Stimulated activated naive CD4-positive, alpha-beta T cell (primary cell): ENCODE measurements at places on chromosomes 4 and X.

DNA sequence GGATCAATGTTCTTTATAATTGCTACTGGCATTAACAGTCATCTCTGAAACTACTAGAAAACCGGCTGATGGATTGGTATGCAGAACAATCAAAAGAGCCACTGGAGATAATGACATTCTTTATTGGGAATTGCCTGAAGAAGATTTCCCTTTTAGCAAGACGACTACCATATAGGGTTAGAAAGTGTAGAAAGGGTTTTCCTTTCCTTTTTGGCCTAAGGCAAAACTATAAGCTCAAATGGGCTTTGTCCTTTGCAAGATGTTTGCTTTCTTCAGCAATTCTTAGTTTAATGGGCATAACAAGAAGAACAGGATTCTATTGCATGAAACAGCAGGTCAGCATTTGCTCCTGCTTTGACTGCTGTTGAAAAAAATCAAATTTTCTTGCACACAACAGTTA lies 214.2 kb upstream of the PCDH10 start:
- DNase-seq = no peak

DNA sequence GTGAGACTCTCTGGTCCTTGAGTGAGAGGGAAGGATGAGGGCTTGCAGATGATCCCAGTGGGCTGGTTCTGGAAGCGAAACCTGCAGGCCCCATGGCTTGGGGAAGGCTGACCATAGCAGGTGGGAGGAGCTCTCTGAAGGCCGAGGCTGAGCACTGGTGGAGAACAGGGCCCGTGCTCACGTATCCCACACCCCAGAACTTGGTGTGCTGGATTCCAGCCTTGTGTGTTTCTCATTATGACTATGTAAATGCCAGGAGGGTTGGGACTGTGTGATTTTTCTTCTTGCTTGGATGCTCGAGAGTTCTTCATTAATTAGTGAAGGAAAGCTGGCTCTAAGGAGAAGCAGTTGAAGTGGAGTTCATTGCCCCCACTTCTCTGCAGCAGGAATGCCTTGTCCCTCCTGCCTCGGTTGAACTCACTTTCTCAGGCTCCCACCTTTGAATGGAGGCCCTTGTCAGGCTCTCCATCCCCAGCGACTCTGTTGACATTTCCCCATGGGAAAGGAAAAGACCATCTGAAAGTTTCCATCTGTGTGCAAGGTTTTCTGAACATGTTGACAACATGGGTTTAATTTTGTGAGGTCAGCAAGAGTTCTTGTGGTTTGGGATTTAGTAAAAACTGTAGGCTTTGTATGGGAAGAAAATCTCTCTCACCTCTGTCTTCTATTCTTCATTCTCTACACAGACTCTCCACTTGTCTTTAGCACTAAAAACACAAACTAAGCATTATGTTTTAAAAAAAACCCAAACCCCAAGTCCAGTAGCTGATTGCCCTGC lies 57.7 kb downstream of the TBL1X start:
- DNase-seq = no peak

DNA sequence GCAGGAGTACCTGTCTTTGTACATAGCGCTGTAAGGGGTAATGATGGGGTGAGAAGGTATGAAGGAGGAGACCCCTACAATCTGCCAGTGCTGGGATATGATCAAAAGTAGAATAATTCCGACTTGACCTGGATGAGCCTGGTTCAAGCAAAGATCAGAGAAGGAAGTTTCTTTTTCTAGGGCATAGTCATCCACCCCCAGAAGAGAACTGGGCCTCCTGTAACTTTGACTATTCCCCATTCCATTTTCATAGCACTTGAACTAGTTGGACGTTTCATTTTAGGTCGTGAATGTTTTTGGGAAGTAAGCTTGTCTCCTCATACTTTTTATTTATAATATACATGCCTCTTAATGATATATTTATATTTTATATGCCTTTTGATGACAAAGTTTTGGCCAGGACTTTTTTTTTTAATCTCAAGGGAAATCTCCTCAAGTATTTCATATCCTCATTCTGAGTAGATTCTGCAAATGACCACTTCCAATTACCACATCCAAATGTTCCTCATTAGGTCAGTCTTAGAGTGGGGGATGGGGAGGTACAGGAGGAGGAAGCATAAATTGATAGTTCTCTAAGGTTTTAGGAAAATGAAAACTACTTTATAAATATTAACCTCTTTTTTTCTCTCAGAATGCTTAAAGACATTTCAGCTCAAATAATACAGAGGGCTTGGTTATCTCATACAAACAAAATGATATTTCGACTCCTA lies 3.5 kb downstream of the CXorf58 start:
- no peak for DNase-seq

DNA sequence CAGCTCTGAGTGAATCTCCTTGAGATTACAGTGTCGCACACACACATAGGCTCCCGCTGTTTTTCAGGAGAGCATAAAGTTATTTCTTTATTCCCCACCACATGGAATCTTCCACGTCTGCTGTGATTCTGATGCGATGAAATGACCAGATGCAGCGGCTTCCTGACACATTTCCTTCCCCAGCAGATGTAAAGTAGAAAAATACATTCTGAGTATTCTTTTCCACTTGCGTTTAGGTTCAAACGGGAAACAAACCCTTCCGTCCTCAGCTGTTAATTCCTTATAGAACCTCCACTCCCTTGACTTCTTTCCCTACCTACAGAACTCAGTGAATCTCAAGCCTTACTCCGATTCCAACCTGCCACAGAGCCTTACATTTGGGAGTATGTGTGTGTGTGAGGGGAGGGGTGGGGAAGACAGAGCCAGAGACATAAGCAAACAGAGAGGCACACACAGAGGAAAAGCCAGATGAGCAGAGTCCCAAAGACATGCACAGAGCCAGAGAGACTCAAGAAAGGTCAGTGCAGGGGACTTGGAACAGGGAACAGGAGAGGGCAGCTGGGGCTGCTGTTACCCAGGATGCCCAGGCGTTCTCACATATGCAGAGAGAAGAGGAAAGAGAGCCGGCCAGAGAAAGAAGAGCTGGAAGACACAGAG lies 47.3 kb downstream of the SETD7 start:
- no peak for DNase-seq

- no peak for DNase-seq
Observed at GRCh38 chr4:121875652-121876051, 5.4 kb upstream of the BBS7 start.

- no peak for DNase-seq
Observed at GRCh38 chr4:142818031-142818430, 28.1 kb downstream of the INPP4B start.

- no peak for DNase-seq
Observed at GRCh38 chr4:153082322-153083301, 121.6 kb upstream of the TRIM2 start.

DNA sequence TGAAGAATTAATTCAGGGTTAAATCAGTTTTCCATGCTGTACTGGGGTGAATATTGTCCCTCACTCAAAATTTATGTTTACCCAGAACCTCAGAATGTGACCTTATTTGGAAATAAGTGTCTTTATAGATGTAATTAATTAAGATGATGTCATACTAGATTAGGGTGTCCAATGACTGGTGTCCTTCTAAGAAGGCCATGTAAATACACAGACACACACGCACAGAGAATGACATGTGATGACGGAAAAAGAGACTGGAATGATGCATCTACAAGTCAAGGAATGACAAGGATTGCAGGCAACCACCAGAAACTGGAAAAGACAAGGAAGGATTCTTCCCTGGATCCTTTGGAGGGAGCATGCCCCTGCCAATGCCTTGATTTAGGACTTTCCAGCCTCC lies 84.6 kb upstream of the GPR34 start:
- no peak for DNase-seq

DNA sequence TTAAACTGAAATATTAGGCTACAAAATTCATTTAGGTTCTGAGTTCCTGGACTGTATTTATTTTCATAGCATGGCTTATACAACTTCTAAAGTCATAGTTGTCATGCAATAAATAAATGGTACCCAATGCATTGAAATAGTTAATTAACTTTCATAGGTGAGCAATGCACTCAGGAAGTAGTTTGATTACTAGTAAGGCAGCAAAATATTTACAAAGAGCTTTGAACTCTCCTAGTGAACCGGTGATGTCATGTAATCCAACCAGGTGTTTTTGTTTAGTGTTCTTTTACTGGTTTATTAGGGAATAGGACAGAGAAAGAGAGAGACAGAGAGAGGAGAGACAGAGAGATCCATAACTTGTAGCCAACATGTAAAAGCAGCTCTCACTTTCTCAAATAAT lies 228.6 kb upstream of the CTSO start:
- no peak for DNase-seq

- DNase-seq = no peak
Observed at GRCh38 chr4:123966990-123967769, 570.6 kb downstream of the SPRY1 start.

DNA sequence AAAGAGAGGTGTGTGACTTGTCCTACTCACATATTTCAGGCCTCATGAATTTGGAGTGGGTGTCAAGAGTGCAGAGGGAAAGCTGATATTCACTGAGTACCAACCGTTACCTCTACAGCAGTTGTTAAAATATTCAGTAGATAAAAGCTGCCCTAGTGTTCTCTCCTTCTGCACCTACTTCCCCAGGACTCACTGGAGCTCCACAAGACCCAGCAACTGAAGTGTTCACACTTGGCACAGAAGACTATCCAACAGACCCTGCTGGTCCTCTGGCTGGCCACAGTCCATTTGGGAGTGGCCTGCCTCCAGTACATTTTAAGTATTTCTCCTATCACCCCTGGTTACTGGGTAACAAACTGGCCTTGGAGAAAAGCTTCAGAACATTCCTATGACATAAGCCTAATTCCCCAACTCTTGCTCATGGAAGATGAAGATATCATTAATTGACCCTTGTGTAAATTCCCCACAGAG lies 70.8 kb downstream of the PPARGC1A start:
- no peak for DNase-seq

DNA sequence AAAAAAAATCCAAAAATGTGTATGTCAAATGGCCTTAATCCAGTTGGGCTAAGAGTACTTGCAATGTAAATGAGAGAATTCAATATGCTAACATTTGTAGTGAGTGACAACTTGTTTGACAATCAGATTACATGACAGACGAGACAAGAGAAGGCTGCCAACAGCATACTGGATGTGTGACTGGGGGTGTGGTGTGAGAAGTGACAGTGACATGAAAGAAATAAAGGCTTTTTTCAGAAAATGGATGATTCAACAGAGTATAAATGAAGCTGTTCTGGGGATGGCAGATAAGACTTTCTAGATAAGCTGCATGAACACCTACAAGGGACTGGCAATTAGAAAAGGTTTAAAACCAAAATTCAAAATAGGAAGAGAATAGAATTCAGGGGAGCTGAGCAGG lies 143.4 kb downstream of the CENPC start:
- no peak for DNase-seq

- DNase-seq = no peak
Observed at GRCh38 chr4:80107374-80107773, 34.3 kb upstream of the ANTXR2 start.

DNA sequence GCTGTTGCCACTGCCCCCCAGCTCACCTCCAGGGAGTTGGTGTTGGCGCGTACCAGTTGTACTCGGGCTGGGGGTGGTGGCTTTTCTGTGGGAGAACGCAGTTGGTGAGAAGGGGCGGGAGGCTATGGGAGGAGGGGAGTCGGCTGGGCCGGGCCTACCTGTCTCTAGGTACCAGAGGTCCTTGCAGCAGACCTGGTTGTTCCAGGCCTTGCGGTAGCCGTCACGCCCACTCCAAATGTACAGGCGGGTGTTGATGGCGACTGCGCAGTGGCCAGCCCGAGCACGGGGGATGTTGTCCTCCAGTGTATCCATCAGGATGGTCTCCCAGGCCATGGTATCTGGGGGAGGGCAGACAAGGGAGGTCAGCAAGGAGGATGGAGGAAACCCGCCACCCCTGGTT lies 11.5 kb downstream of the HCFC1 start:
- DNase-seq = no peak

DNA sequence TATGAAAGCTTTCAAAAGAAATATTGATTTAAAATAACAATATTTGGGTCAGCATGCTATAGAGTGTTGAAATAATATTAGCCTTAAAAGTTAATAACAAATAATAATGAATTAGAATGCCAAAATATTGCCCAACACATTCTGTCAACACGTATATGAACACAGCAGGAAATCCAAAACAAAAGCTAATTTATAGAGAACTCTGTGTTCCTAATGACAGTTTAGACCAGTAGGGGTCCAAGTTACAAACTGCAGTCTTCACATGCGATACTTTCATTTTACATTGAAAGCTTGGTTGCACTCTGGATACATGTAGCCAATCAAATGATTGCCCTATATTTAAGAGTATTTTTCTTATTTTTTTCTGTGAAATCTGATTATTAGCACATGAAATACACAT lies 274.4 kb downstream of the DCTD start:
- DNase-seq = no peak

DNA sequence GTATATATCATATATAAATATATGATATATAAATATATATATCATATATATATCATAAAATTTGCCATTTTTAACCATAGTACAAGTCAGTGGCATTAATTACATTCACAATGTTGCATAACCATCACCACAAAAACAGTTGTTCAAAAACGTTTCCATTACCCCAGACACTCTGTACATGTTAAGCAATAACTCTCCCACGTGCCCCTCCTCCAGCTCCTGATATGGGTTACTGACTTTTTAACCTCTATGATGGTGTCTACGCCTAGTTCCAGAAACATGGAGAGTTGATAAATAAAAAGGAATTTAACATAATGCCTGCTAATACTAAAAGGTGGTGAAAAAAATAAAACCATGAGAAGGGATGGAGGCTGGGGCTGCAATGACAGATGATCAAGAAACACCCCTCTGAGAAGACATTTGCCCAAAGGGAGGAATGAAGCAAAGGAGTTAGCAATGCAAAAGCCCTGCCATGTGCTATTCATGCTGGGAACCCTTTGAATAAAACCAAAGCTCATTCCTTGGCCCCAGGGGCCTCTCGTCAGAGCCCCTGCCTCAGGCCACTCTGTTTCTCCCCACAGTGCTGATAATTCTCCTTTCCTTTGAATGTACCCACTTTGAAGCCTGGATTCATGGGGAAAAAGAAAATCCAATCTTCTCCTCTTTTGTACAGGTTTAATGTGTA lies 144.3 kb downstream of the NWD2 start:
- no peak for DNase-seq

GRCh38 chr4:34851411-34851810 lies 1392.9 kb downstream of the ARAP2 start:
- no peak for DNase-seq

- DNase-seq = no peak
Observed at GRCh38 chr4:112637552-112637866, 566 bp downstream of the LARP7 start.

DNA sequence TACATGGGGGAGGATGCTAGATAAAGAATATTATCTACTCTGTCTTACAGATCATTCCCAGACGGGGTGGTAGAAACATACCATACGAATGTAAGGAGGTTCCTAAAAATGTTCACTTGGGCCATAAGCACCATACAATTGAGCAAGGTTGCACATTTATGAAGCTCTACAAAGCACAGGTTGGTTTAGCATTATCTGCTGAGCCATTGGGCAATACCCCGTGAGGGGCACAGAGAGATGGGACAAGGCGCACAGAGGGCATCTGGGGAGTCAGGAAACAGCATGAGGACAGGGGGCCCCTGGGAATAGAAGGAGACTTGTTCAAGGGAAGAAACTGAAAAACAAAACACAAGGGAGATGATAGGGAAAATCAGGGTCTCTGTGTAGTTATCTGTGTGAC lies 305.3 kb downstream of the TRIML1 start:
- DNase-seq = no peak

GRCh38 chr4:93451954-93452353 lies 376.6 kb upstream of the ATOH1 start:
- no peak for DNase-seq

GRCh38 chr4:10015140-10015753 lies 6.0 kb downstream of the SLC2A9 start:
- no peak for DNase-seq
